Activated CD8-positive, alpha-beta memory T cell treated with anti-CD3 and anti-CD28 coated beads, Interleukin-2, amount 10 ng/mL, durations not matched to agents 7 days and 5 days (primary cell): ENCODE measurements at places on chromosomes 11 and 22. TPM values are rescaled to one million over a fixed set of nuclear protein-coding genes. Genes with fewer than 3 reads are reported as not detected.
A peak's percentile ranks its signal among the peaks of the same experiment; 100 is the strongest.

- DNase-seq = no peak
- H3K4me3 ChIP-seq = no peak overlapping the region
- peaks cover 18% of the 10 kb centered on the region for H3K4me1 ChIP-seq
- H3K27me3 ChIP-seq = no peaks in the 10 kb centered on the region
These were observed 71.7 kb downstream of the DEPDC5 start for GRCh38 chr22:31825513-31825912.

HEPHL1 gene
- not detected for total RNA-seq

GRCh38 chr11:126359431-126360048 is 4.1 kb downstream of the ST3GAL4 start:
- H3K4me3 ChIP-seq = no peak overlapping the region
- no peak overlapping the region for H3K27ac ChIP-seq
- DNase-seq = no peak

YPEL4 gene
- total RNA-seq = 1.0 TPM

FAM180B gene
- 0.21 TPM for total RNA-seq

GRCh38 chr11:14396273-14396672 is 37.3 kb upstream of the RRAS2 start:
- no peak for DNase-seq
- H3K4me3 ChIP-seq = no peak overlapping the region
- no peak overlapping the region for H3K27ac ChIP-seq

DNA sequence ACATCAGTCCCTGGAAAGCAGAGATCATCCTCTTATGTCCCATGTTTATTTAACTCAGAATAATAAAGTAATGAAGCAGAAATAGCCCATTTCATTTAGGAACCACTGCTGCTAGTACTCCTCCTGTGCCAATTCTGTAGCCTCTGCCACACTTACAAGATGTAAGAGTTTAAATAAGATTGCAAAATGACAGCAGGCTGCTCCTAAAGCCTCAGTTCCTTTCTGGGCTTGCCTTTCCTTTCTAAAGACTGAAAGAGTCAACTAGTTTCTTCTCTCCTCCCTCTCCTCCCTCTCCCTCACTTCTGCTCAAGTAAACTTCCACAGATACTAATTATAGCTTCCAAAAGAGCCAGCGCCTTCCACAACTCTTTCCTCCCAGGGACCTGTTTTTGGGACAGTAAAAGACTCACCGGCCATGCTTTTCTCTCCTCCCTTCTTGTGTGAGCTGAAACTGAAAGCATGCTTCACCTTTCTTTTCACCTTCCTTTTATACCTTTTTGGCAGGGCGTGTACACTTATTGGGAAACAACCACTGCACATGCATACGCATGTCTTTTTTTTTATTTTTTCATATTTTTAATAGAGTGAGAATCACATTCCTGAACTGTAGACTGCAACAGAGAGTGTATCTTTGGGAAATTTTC is 26.1 kb upstream of the CARD16 start:
- H3K27ac ChIP-seq = peak overlapping the region; percentile 82
- H3K36me3 ChIP-seq = peaks cover 11% of the 10 kb centered on the region
- H3K4me3 ChIP-seq = peak overlapping the region; percentile 75

CACNA1I gene
- 1.8 TPM for total RNA-seq

RAB36 gene
- 0.26 TPM for total RNA-seq

- H3K27ac ChIP-seq = peak overlapping the region; percentile 80
- H3K4me3 ChIP-seq = peak overlapping the region; percentile 60
- peaks cover under 1% of the 10 kb centered on the region for H3K27me3 ChIP-seq
- peaks cover 46% of the 10 kb centered on the region for H3K4me1 ChIP-seq
- peak; percentile 72 for DNase-seq
These were observed 3.1 kb downstream of the AKIP1 start for GRCh38 chr11:8913961-8914660.

DNA sequence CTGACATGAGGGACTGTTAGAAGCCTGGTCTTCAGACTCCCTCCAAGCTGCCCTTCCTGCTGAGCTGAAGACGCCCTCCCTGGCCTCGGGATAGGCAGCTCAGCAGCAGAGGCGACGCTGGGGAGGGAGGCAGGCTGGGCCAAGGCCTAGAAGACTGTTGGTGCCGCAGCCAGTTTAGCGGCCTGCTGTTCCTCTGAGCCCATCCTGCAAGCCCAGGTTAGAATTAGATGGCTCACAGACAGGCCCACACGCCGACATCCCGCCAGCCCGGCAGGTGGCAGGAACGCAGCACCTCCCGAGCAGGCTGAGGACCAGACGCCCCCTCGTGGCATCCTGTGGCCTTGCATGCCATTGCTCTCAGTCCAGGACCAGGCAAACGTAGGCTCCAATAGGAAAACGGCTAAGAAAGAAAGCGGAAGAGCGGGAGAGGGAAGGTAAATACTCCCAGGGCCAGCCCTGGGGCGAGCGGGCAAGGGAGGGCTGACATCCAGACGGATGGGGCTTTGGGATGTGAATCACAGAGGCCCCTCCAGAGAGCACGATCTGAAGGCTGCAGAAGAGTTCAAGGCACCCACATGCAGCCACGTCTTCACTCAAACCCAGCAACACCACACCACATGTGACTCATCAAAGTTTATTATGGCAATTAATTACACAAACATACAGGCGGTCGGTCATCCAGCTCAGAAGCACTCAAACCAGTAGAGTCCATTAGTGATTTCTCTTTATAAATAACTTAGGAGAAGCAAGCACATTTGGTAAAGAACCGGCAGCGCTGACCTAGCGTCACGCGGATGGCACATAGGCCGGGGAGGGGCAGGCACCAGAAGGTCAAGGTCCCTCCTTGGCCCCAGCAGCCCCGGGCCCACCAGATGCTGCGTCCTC is 27.6 kb downstream of the CD5 start:
- H3K36me3 ChIP-seq = peaks cover 17% of the 10 kb centered on the region
- no peaks in the 10 kb centered on the region for H3K27me3 ChIP-seq
- H3K4me3 ChIP-seq = peak overlapping the region; percentile 29
- H3K27ac ChIP-seq = peak overlapping the region; percentile 13

DNA sequence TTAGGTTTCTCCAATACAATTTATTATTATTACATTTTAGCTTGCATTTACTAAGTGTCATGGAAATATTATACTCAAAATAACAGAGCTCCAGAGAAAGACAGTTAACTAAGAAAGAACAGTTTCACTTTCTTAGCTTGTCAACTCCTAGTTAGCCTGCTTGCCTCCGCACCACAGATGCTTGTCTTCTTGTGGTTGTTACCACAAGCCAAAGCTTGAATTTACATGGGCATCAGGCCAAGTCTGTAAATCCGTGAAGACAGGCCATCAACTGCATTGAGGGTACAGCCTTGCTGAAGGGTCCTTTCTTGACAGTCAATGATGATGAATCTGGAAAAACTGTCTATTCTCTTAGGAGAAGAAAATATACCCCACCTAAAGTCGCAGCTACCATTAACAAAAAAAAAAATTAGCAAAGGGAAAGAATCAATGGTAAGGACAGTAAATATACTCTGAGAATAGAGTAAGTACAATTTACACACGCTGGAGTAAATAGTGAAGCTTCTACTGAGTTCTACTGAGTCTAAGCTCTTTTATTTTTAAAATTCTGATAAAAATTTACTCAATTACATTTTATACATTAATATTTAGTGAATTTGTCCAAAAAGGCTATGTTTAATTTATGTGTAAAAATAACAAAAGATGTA is 15.6 kb upstream of the DENND5A start:
- H3K4me3 ChIP-seq = peak overlapping the region; percentile 32
- peaks cover 15% of the 10 kb centered on the region for H3K4me1 ChIP-seq
- peak; percentile 86 for DNase-seq
- peaks cover 26% of the 10 kb centered on the region for H3K36me3 ChIP-seq

GRCh38 chr22:19759427-19760057 is 1.0 kb upstream of the TBX1 start:
- no peak overlapping the region for H3K27ac ChIP-seq
- no peak for DNase-seq
- H3K27me3 ChIP-seq = peaks cover 79% of the 10 kb centered on the region
- peaks cover 6% of the 10 kb centered on the region for H3K36me3 ChIP-seq

GATD1 gene
- total RNA-seq = 79.4 TPM

RASSF10 gene
- not detected for total RNA-seq

DNA sequence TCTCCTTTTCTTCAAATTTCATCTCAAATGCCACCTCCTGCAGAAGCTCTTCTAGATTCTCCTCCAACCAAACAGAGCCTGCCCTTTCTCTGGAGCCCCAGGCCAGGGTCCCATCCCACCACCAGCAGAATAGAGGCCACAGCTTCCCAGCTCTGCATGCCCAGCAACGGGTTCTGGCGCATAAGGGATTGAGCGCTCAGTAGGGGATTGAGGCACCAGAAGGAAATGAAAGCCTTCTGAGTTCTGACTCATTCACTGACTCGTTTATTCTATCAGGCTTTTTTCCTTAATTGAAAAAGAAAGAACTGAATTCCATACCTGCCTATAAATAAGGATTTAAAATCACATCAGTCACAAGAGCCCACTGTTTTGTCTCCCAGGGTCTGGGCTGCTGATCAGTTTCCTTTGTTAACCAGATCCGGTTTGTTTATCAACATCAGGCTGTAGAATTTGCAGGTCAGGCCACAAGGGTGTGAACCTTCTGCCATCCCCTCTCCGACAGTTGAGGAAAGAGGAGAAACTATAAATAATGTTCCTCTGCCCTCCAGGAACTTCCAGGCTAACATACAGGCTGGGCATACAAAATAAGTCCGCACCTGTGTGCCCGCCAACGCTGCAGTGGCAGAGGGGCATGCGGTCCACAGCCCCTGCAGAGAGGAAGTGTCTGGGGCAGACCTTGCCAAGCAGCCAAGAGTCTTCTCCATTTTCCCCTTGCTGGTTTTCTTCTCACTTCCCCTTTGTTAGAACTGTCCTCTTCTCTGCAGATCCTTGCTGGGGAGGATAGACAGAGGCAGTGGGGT is 63.5 kb upstream of the PRDM11 start:
- DNase-seq = peak; percentile 44
- H3K27me3 ChIP-seq = no peaks in the 10 kb centered on the region
- H3K4me1 ChIP-seq = peaks cover 51% of the 10 kb centered on the region
- H3K36me3 ChIP-seq = peaks cover 1% of the 10 kb centered on the region
- no peak overlapping the region for H3K27ac ChIP-seq
- H3K4me3 ChIP-seq = no peak overlapping the region

TMPRSS13 gene
- 1.7 TPM for total RNA-seq

DNA sequence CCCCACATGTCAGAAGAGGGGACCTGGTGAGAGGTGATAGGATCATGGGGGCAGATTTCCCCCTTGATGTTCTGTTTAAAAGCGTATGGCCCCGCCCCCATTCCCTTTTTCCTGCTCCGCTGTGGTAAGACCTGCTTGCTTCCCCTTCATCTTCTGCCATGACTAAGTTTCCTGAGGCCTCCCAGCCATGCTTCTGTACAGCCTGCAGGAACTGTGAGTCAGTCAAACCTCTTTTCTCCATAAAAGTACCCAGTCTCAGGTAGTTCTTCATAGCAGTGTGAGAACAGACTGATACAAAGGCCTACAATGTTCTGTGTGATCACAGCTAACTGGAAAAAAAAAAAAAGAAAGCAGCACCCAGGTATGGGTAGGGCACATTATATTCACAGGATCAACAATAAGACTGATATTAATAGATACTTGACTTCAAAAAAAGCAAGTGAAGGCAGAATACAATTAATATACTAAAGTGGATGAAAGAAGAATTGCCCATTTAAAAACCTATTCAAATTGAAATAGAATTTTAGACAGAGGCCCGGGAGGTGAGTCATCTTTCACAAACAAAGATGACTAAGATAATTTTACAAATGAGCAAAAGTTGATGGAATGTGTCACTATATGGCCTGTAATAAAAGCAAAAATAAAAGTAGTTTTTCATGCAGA is 1.7 kb upstream of the OR52K1 start:
- peaks cover 23% of the 10 kb centered on the region for H3K27me3 ChIP-seq
- no peak overlapping the region for H3K4me3 ChIP-seq
- DNase-seq = no peak
- no peak overlapping the region for H3K27ac ChIP-seq
- H3K36me3 ChIP-seq = no peaks in the 10 kb centered on the region

CBL gene
- 49.2 TPM for total RNA-seq

P2RX3 gene
- not detected for total RNA-seq

OR2AG2 gene
- not detected for total RNA-seq

DNA sequence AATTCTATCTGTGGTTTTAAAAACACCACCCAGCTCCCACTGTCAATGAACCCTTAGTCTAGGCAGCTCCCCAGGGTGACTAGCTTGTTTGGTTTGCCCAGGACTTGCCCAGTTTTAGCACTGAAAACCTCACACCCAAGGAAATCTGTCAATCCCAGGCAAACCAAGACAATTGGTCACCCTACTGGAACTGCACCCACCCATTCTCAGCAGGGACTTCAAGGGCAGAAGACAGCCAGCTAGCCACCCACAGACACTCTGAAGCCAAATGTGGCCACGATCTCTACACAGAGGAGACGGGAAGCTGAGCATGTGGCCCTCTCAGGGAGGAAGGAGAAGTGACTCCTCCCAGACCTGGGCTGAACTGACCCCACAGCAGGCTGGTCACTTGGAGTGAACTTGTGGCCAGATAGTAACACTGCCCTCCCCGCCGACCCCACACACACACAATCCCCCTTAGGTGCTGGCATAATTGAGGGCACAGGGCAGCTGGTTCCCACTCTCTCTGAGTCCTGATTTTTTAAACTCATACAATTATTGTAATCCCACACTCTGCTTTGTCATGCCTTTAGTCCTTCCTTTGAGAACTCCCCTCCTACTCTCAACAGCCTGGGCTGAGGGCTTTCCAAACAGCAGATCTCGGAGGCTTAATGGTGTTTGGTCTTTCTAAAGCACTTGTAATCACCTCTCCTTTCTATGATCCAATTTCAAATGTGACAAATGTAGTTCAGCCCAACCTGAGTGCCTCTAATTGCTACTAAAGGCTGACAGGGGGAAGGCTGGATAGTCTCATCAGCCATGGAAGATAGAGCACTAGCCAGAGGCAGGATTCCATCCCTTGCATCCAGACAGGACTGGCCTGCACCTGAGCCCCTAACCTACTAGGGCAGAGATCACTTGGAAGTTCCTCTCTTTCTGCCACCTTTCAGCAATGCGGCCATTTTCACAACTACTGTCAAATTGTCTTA is 74.7 kb upstream of the DRD2 start:
- H3K27ac ChIP-seq = no peak overlapping the region
- DNase-seq = no peak
- no peak overlapping the region for H3K4me3 ChIP-seq
- H3K4me1 ChIP-seq = peaks cover 7% of the 10 kb centered on the region

NCAM1 gene
- 4.1 TPM for total RNA-seq

SNX32 gene
- total RNA-seq = 2.4 TPM
